AG04450 (cell line): ENCODE measurements at places on chromosomes 13 and 19.

DNA sequence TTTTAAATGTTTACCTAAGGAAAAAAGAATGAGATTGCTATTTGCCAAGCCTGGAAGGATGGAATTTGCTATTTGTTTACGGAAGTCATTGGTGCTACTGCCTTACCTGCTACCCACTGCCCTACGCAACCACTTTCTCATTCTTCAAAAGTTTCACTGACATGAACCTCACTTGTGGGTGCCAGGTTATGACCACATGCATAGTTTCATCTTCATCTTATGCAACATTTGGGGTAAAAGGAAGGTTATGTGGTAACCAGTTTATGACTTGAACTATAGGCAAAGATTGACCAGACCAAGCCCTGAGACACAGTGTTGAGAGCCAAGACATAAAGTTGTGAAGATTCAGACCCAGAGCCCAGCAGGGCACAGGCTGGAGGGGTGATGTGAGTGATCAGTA, 142.5 kb downstream of the LACC1 start:
- DNase-seq = no peak

DNA sequence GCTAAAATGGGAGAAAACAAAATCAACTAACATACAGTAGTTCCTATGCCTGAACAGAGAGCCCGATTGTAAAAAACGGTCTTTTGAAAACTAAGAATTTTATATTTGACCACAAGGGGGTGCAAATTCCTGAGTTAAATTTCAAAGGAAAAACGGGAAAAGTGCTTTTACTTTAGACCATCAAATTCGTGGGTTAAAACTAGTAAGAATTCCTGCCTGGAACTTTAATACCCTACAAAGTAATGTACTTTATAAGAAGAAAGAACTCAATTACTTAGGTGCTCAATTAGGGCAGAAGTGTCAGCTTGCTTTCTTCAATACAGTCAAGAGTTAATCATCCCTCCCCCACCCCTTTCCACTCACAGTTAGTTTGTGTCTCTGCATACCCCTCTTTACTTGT, 69.8 kb downstream of the KCNRG start:
- no peak for DNase-seq

DNA sequence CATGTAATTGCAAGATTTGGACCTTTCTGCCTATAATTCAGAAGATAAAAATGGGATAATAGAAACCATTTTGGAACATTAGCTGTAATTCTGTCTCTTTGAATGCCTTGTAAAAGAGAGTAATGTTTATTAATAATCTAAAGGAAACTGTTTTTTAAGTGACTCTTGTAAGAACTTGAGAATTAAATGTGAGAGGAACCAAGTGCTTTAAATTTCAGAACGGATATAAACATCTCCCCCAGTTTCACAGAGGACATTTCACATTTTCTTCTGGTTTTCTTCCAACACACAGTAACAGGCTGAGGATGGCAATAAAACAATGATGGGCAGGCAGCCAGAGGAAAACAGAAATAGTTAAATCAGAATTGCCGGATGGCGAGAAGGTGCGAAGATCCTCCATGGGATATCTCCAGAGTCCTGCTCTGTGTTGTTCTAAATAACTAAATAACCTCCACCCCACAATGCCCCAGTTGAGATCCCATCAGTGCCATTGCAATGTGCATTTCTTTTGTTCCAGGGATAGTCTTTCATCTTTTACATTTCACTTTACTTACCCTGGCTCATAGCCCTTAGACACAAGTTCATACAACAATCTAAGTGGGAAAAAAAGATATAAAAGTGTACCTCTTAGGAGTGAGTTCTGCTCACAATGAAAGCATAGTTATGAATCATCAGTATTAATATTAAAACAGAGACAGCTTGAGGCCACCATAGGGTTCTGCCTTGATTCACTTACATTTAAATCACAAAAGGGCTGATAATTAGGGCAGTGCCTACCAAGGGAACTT, 73.3 kb downstream of the TNFRSF19 start:
- DNase-seq = no peak

- no peak for DNase-seq
Measured at GRCh38 chr19:6685962-6686627, 16.1 kb upstream of the TNFSF14 start.

DNA sequence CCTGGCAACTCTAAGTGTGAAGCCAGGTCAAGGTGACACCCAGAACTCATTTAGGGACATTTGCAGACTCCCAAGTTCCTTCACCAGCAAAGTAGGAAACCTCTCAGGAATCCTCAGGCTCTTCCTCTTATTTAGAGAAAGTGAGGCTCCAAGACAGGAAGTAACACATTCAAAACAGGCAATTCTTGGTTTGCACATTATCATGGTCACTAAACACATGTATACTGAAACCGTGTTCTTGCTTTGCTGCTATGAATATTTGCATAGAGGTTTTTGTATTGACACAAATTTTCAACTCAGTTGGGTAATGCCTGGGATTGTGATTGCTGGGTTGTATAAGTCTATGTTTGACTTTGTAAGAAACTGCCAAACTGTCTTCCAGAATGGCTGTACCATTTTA, 13.2 kb upstream of the URI1 start:
- no peak for DNase-seq

DNA sequence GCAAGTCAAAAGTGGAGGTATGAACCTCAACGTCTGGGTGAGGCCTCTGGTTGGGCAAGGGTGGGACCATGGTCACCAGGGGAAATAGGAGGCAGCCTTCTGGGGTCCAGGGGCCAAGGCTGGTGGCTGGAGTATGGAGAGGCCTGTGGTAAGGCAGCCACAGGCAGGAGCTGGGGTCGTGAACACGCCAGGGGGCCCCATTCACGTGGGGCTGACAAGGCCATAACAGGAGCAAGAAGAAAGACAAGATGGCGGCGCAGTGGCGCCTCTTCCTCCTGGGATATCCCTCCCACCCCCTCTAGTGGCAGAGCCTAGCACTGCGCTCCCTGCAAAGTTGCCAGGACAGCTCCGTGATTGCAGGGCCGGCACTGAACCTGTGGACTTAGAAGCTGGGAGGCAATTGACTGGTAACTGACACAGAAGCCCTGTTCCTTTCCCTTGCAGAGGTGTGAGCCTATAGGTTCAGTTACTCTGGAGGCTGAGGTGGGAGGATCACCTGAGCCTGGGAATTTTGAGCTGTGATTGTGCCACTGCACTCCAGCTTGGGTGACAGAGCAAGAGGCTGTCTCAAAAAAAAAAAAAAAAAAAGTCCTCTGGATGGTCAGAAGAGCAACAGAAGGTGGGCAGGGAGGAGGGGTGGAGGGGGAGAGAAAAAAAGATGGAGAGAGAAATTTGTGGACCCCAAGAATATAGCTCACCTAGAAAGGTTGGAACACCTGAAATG, 19.7 kb upstream of the EDDM13 start:
- peak; percentile 33 for DNase-seq

DNA sequence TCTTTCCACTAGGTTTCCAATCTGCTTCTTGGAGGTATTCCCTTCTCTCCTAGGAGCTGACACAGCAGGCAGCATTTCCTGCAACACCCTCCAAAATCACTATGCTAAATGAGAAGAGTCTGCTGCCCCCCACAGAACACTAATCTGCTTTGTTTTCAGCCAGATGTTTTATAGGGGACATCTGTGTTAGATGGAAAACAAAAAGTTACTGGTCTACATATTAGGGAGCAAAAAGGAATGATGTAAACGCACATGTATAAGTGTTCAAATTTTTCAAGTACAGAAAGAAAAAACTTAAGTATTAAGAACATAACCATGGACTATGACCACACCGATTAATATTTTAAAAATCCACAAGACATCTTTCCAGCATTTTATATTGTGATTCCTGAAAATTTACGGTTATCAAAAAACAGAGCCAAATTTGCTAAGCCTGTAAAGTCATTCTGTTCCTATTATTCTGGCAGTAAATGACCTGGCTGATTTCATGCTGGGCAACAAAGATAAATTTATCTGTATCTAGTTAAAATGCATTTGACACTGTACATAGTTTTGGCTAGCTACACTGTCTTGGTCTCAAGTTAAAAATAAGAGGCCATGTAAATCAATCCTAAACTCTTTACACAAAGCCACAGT, 63.3 kb downstream of the DCLK1 start:
- no peak for DNase-seq

DNA sequence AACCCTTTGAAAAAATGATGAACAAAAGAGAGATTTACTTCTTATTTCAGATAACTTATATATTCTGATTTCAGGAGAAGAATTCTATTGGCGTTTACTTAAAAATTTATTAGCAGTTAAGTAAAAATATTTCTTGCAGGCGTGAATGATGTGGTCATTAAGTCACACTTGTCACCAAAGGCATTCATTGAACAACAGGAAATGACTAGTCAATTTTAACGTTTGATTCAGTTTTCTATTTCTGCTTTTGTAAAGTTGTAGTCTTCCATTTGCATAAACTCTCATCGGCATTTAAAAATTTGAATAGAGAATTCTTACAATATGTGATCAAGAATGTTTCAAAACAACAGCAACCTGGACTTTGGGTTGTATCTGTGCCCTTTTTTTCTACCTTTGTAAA, 83.4 kb downstream of the GPR12 start:
- DNase-seq = no peak

DNA sequence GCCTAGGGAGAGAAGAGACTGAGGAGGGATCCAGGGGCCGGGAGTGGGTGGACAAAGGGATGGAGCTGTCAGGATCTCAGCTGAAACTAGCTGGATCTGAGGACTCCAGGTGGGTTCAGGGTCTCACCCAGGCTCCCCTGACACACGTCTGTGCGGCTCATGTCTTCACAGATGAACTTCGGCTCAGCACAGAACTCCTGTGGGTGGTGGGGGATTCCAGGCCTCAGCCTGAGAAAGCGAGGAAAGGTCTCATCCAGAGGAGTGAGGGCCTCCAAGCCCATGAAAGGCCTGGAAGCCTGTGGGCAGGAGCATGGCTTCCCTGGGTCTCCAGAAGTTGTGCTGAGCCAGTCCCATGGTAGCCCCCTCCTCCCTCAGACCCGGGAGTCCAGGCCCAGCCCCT, 1.4 kb downstream of the CAPN12 start:
- DNase-seq = no peak

DNA sequence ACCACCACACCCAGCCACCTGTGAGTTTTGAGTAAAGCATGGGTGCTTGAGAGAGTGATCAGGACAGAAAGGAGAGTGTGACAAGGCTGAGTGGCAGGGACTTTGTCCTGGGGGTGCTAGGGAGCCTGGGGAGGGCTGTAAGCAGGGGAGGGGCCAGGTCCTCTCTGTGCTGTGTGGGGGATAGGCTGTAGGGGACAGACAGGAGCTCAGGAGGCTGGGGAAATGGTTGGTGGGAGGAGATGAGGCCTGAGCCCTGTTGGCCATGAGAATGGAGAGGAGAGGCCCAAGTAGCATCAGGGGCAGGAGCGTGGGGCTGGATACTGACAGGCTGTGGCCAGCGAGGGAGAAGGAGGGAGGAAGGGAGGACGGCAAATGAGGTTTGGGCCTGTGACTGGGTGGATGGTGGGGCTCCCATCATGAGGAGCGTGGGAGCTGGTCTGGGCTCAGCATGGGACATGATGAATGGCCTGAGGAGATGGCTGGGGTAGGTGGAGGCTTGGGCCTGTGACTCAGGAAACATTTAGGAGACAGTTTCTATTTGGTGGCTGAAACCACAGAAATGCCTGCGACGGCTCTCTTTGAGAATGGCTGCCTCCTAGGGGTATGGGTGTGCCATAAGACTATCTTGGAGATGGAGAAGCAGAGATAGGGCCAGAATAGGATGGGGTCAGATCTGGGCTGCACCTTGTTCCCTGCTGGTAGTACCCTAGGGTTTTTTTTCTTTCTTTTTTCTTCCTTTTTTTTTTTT, 25.0 kb downstream of the GRIN2D start:
- no peak for DNase-seq

DNA sequence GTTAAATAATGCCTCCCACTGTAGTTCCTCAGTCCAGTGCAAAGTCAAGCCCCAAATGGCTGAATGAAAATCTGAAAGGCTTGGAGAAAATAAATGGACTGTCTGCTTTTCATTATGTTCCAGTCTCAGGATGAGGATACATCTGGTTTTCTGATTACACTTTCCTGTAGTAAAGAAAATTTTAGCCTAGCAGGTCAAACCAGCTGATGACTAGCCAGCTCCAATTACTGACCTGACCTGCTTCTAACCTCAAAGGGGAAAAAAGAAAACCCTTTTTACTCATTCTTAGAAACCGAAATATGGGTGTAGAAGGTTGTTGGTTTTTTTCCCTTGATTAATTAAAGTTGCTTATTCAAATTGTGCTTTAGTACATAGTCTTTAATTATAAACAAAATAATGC, 418.4 kb downstream of the EFNB2 start:
- peak; percentile 24 for DNase-seq

- no peak for DNase-seq
Measured at GRCh38 chr19:38697197-38697596, 47.1 kb downstream of the CAPN12 start.

- DNase-seq = no peak
Measured at GRCh38 chr13:76414320-76414719, 471.9 kb downstream of the KCTD12 start.

DNA sequence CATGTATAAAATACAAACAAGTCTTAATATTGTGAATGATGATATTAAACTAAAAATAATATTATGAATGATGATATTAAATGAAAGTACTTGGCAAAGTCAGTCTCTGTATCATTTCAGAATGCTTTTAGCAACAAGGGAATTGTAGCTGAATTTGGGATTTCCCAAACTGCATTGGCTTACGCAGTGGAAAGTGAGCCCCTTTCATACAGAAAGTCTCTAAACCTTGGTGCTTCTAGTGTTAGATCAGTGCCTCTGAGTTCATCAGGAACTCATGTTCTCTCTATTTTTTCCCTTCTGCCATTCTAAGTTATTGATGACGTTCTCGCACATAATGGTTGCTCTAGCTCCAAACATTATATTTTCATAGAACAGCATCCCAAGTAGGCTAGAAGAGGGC, 300.0 kb downstream of the ITGBL1 start:
- no peak for DNase-seq

GRCh38 chr13:113124211-113124970, 1.8 kb downstream of the F10 start:
- DNase-seq = no peak

DNA sequence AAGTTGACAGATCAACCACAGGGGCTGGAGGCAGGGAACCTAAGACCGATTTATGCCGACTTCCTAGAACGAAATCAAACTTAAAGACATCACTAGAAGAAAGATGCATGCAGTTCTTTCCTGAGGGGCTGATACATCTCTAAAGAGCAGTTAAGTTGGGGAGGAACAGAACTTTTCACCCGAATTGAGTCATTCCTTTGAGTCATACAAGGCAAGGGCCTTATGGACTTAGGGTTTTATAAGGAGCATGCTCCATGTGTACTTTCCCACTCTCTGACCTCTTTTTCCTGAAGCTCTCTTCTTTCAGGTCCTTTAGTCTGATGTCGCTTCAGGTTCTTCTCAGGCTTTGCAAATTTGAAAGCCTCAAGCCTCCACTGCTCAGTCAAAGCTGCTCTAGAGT, 7.9 kb upstream of the FBXL3 start:
- no peak for DNase-seq

- DNase-seq = no peak
Measured at GRCh38 chr19:49212016-49212701, 54.6 kb downstream of the TRPM4 start.

DNA sequence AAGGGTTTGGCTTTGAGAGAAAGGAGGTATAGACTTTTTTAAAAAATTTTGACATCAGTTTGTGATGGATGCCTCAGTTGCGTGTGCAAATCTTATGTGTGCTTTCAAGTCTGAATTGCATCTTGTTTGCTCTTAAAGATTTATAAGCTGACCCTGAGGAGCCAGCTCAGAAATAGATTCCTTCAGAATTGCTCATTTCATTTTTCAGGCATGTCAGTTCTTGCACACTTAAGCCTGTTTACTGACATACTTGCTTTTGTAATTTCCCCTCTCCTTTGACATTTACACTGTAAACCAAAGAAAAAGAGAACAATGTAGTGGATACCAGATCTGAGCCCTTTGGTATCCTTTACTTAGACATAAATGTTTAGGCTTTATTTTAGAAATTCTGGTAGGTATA, 87.6 kb downstream of the RNF17 start:
- DNase-seq = peak; percentile 11
